ENCODE measurements at places on chromosomes 3 and 15.

- DNase-seq, result no peak
Observed at GRCh38 chr15:101266034-101266433, 11.3 kb downstream of the SELENOS start.

- DNase-seq, result no peak
Observed at GRCh38 chr15:81111510-81112470, 22.3 kb upstream of the CFAP161 start.

DNA sequence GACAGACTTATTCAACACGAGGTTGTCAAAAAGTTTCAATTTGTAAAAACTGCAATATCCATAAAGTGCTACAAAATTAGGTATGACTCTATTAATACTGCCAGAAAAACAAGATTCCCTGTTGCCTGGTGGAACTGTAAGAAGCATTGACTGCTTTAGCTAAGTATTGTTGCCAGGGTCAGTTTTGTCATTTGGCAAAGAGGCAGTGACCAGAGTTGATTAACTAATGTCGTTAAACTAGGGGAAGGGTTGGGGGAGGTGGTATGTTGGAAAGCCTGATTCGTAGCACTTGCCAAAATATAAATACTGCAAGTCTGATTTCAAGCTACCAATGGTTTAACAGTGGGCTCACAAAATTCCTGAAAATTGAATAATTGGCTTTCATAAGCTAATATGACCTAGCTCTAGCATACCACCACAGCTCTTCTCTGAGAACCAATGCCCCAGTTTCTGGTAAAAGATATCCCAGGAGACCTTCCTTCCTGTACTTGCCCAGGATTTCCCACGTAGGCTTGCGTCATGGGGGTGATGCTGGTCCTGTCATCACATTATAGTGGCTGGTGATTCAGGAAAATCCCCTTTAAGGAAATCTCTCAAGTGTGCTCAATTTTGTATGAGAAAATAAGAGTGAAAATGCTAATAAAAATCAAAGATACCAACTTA, 266.4 kb upstream of the TBC1D5 start:
- DNase-seq, result no peak

DNA sequence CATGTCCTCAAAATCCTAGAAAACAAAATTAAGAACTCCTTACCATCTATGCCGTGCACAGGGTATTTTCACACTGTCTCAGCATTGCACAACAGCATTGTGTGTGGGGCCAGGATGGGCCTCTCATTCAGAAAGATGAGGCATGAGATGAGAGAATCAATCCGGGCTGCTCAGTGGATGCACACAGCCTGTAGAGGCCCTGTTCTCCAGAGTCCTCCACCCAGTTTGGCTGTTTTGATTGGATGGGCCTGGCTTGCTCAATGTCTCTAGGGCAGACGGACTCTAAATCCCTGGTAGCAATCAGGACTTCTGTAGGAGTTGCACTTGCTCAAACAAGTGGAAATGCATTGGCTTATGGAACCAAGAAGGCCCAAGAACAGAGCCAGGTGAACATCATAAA, 20.2 kb upstream of the CPNE9 start:
- no peak for DNase-seq

Measured in glutamatergic neuron (in vitro differentiated cells).